Kasumi-1 (cell line): ENCODE measurements at places on chromosomes 11 and 22.
A peak's percentile ranks its signal among the peaks of the same experiment; 100 is the strongest.

GRCh38 chr22:36913427-36914389 is at the start of gene CSF2RB:
TSS of gene CSF2RB (plus strand) at chr22:36913628. CDS start at chr22:36922208, 8,580 bp downstream.
- DNase-seq, result peak; percentile 89

- DNase-seq, result no peak
Measured at GRCh38 chr22:38428714-38429113, 26.3 kb downstream of the KCNJ4 start.

DNA sequence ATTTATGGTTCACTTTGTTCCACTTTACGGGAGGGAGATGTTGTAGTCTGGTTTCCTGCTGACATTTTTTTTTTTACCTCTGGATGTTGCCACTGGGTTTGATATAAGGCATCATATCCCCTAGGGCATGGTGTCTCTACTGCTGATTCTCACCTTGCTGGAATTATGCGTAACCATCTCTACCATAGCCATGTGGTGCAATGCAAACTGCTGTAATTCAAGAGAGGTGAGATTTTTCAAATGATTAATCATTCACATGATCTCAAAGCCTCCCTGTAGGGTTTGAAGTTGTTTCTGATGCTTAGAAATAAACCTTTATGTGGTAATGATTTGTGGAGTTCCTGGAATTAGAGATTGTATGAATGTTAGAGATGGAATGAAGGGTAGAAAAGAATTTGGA is 13.0 kb downstream of the MS4A3 start:
- DNase-seq, result no peak

GRCh38 chr11:31957674-31958073 is 133.2 kb upstream of the RCN1 start:
- DNase-seq, result no peak

GRCh38 chr11:96943970-96944369 is 554.2 kb downstream of the JRKL start:
- peak; percentile 26 for DNase-seq

DNA sequence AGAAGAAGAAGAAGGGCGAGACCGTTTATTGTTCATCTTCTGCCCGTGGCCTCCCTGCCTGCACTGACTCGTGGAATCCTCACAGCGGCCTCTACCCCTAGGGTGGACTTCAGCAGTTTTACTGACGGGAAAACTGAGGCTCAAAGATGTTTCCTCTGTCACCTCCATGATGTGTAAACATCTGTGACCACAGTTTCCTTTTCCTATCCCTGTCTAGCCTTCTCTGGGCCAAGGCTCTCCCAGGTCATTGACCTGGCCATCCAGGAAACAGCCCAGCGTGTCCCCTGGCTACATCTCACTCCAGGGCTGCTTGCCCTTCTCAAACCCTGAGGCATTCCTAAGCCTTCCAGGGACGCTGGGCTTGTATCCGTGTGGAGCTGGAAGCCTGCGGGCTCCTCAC is 49.0 kb upstream of the GCAT start:
- peak; percentile 38 for DNase-seq

GRCh38 chr11:99197477-99197876 is 176.7 kb downstream of the CNTN5 start:
- no peak for DNase-seq

DNA sequence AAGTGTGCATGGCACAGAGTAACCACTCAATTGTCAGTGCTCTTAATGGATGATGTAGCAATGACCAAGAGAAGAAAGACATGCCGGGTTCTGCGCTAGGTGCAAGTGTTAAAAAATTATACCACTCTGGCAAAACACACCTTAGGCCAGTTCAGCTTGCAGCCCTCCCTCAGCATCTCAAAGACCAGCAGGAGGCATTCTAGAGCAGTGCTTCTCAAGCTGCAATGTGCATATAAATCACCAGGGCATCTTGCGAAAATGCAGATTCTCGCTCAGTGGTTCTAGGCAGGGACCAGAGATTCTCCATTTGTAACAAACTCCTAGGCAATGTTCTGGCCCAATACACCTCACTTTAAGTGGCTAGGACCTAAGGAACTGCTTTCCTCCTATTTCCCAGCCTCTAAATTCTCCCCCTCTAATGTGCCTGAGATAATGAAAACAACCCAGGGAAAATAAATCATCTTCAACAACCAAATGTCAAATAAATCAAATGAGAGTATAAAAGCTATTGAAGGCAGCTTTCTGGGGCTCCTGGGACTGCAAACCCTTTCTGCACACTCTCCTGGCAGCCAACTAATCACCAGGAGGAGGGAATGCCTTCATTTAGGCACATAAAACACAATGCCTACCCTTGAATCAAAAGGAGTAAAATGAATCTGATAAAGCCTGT is 337.2 kb upstream of the API5 start:
- DNase-seq, result no peak

- DNase-seq, result no peak
Measured at GRCh38 chr22:34880662-34881061, 185.3 kb upstream of the ISX start.

GRCh38 chr11:3886985-3887384 is 31.5 kb downstream of the STIM1 start:
- DNase-seq, result no peak

GRCh38 chr11:59770319-59770718 is 15.1 kb downstream of the STX3 start:
- no peak for DNase-seq

DNA sequence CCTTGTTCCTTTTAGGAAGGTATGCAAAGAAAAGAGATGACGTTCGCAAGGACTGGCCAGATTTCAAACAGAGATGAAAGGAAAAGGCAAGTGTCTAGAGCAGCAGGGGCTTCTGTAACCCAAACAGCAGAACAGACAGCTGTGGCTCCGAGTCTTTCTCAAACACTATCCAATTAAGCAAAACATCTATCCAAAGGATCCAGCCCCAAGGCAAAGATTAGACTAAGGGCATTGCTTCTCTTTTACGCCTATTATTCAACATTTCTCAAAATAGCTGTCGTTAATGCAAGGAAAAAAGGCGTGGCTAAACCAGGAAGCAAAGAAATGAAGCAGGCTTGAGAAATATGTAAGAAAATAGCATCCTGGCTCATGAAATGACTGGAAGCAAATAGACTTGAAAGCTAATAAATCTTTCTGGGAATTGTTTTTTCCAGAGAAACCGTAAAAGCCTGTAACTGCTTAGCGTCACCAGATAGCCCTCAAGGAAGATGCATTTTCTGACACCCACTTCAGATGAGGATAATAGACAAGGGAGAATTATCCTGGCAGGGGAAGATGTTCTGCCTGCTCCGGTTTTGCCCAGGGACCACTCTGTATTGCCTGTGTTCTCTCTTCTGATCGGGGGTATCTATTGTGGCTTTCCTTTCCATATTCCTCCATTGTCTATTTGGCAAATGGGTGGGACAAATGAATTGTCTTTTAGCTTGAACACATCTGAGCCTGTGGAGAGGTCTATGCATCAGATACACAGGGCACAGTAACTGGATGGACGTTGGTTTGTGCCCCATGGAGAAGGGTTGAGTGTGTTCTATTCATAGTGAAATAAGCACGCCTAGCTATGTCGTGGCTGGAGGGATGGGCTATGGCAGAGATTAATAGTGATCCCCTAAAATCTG is 20.2 kb downstream of the C11orf96 start:
- DNase-seq, result no peak

- no peak for DNase-seq
Measured at GRCh38 chr22:43554259-43554636, 142.4 kb downstream of the MPPED1 start.

DNA sequence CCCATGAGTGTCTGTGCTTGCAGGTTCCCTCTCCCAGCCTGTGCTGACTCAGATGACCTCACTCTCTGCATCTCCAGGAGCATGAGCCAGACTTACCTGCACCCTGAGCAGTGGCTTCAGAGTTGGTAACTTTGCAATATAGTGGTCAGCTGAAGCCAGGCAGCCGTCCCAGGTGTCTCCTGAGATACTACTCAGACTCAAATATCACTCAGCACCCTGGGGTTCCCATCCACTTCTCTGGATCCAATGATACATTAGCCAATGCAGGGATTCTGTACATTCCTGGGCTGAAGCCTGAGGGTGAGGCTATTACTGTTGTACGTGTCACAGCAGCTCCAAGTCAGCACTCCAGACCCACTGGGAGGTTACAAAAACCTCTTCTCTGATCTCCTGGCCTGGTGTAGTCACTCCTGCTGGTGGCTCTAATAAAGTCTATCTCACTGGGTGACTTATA is 87.8 kb upstream of the TOP3B start:
- no peak for DNase-seq

DNA sequence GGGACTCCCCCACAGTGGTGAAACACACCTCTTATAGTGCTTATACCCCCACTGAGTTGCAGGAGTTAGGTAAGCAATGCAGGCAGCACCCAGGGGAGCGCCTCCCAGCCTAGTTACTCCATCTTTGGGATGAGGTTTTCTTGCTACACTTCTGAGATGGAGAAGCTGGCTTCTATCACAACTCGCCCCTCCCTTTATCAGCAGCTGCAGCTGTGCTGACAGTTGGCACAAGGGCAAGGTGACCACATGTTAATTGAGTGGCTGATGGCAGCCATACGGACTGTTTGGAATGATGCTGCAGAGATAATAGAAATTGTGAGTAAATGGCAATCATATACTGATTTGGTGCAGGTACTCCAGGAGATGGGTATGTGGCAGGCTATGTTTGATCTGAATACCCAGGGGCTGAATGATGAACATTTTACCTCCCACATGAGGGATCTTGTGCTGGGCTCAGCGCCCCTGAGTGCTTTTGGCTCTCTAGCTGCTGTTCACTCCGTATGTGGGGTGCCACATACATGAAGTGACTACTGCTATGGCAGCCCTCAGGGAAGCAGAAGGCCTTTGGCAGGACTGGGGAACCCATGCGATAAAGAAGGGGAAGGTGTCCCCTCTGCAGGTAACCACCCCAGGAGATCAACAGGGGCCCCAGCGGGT is 29.2 kb upstream of the KCNA4 start:
- no peak for DNase-seq

DNA sequence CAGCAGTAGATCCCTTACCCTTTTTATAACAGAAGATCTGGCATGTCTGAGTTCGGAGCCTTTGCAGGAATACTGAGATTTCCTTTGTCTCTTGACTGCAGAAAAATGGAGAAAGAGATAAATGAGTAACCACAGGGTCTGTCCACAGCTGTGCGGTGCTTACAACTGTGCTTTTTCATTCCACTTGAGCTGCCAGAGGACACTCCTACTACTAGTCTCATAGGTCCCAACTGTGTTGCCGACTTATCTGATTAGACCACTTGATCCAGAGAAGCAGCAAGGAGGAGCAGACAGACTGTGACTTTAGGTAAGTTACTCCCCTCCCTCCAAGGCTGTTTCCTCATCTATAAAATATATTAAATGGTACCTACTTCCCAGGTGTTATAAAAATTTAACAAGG is 17.5 kb downstream of the FAM227A start:
- DNase-seq, result no peak

DNA sequence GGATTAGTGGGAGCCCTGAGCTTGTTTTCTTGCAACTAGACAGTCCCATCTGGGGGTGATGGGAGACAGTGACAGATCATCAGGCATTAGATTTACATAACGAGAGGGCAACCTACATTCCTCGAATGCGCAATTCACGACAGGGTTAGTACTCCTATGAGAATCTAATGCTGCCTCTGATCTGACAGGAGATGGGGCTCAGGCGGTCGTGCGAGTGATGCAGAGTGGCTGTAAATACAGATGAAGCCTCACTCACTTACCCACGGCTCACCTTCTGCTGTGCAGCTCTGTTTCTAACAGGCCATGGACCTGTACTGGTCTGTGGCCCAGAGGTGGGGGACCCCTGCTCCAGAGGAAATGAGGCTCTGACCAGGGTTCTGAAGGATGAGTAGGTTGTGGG is 125.5 kb downstream of the FBXO7 start:
- DNase-seq, result no peak

DNA sequence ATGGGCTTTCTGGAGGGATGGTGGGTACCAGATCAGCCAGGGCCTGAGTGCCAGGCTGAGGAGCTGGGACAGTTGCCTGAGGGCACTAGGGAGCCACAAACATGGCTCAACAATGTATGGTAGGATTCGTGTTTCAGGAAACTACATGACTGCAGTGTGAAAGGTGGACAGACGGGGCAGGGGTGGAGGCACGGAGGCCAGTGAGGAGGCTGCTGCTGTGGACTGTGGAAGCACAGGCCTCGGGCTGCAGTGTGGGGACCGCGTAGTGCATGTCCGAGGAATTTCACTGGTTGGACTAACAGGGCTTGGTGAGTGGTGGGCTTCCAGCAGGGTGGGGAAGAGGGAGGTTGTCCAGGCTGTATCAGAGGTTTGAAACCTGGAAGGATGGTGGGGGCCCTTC is 7.8 kb downstream of the P2RY2 start:
- DNase-seq, result no peak

GRCh38 chr11:78170413-78170812 is 18.0 kb downstream of the KCTD21 start:
- DNase-seq, result no peak
